Large intestine (tissue), 12 donors: ENCODE measurements at places on chromosomes 4 and X. TPM values are rescaled to one million over a fixed set of nuclear protein-coding genes. Genes with fewer than 3 reads are reported as not detected.
A peak's percentile ranks its signal among the peaks of the same experiment; 100 is the strongest.

The PPP4R3C gene
- polyA plus RNA-seq: not detected

GRCh38 chrX:30577362-30577991 lies at the start of gene TASL:
TSS of gene TASL (minus strand) at chrX:30577766. CDS start at chrX:30560355, 17,411 bp downstream.
- no peak for DNase-seq

DNA sequence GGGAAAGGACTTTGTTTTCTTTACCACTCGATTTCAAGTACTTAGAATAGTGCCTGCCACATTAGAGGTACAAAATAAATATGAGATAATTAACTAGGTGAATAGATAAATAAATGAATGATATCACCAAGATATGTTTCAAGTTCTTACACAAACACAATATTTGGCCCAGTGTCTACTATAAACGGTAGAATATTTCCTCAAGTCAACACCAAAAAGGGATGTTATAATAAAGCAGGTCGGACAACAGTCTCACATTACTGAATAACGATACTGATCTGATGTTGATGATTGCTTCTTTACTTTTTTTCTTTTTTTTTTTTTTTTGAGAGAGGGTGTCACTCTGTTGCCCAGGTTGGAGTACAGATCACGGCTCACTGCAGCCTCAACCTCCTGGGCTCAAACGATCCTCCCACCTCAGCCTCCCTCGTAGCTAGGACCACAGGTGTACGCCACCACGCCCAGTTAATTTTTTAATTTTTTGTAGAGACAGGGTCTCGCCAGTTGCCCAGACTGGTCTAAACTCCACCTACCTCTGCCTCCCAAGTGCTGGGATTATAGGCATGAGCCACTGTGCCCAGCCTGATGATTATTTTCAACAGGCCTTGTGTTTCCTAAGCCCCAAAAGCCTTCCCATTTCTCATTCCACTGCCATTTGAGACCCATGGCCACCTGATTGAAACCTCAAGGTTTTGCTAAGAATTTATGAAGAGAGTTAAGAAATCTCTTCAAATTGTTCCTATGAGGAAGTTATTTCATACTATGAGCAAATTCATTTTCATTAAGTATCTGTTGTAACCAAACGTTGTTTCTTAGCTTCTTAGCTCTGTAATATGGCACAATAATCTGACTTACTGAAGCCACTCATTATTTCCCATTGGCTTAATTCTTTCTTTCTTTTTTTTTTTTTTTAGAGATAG lies 2.3 kb downstream of the MANBA start:
- DNase-seq: no peak

DNA sequence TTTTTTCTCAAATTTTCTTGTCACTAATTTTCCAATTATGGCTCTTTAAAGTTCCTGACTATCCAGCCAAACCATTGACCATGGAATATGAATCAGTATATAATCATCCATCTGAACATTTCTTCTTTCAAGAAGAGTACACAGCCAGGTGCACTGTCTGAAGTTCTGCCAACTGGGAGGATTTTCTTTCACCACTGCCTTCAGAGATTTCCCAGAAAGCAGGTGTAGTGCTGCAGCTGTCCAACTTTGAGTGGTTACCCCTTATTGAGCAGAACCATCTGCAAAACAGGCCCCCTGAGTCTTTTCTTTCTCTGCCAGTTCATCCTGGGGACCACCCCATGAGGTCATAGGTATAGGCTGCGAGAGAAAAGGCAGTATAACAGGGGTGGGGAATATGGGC lies 1213.2 kb downstream of the RAPGEF2 start:
- no peak for DNase-seq

DNA sequence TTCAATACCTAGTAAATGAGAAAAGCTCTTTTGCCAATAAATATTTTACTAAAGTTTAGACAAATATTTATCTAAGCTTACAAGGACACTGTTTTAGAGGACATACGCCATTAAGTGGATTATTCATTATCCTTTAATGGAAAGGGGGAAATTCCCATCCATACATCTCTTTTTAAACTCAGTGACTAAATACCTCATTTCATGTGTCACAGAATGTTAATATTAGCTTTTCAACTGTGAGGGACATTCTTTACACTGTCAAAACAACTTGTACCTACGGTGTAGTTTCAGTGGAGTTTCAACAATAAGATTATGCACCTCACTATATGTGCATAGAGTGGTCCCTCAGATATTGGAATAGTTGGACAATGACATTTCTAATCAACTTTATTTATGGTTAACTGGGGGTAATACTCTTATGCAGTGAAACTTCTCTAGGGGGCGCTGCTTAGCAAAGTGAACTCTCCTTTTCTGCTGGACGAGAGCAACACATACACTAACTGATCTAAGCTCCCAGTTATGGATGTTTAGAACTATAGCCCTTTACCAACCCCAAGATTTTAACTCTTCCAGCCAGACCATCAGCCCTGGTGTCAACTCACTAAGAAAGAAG lies 9.7 kb downstream of the HS6ST2 start:
- no peak for DNase-seq

GRCh38 chrX:2846992-2847391 lies 18.3 kb downstream of the GYG2 start:
- no peak for DNase-seq

DNA sequence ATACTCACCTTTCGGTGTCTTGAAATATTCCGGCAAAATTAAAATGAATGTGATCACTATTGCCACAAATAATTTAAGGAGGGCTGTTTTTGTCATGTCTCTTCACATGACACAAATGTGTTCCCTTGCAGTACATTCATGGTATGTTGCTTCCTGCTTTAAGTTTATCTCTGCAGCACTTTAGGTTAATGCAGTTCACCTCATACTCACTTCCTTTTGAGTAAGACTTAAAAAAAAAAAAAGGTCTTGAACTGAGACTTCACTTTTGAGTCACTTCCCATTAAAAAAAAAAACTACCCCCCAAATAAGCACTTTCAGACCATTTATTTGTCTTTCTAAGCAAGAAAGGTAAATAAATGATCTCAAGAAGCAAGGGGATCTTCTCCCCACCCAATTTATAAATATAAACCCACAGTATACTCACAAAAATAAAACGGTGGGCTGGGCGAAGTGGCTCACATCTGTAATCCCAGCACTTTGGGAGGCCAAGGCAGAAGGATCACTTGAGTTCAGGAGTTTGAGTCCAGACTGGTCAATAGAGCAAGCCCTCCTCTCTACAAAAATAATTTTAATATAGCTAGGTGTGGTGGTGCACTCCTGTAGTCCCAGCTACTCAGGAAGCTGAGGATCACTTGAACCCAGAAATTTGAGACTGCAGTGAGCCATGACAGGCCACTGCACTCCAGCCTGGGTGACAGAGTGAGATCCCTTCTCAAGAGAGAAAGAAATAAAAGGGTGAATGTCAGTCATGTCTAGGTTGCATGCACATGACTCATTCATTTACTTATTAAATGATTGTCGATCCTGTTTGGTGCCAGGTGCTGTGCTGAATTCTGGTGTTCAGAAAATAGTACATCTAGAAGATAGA lies at the start of gene TMEM156:
TMEM156 (minus strand) TSS at position 192 of the 868 bp plus-strand sequence; CDS start at position 96, 96 bp downstream.
- peak; percentile 35 for DNase-seq

- DNase-seq: no peak
Measured at GRCh38 chr4:110414561-110414920, 61.4 kb upstream of the ENPEP start.

DNA sequence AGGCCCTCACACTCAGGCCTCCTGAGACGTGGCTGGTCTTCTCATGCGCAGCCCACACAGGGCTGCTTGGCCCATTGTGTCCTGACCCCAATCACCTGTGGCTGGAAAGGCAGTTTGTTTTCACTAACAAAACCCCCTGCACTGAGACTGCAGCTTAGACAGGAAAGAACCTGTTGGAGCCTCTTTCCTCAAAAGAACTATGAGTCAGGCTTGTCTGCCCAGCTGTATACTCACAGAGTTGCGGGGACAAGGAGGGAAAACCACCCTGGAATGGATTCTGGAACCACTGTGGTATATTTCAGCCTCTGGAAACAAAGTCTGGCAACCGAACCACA lies 5.2 kb upstream of the TMEM156 start:
- DNase-seq: no peak

GRCh38 chrX:152907084-152907651 lies 9.3 kb downstream of the ZNF185 start:
- peak; percentile 24 for DNase-seq

The SORBS2 gene
- 34.4 TPM for polyA plus RNA-seq

The RAB41 gene
- 0.69 TPM for polyA plus RNA-seq

The ZNF157 gene
- 0.27 TPM for polyA plus RNA-seq

DNA sequence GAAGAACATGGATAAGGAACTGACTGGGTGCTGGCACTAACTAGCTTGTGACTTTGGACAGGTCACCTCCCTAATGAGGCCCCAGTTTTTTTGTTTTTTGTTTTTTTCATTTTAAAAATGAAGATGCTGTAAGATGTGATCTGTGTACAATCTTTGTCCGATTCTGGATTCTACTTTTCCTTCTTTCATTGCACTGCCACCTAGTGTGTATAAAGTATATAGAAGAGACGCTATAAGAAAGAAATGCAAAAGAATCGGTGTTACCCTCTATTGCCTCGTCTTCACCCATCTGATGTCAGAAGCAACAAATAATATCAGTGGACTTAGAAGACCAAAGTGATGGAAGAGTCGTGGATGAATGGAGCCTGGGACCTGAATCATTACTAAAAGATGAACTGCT lies 58.6 kb upstream of the P2RY10 start:
- DNase-seq: peak; percentile 1

DNA sequence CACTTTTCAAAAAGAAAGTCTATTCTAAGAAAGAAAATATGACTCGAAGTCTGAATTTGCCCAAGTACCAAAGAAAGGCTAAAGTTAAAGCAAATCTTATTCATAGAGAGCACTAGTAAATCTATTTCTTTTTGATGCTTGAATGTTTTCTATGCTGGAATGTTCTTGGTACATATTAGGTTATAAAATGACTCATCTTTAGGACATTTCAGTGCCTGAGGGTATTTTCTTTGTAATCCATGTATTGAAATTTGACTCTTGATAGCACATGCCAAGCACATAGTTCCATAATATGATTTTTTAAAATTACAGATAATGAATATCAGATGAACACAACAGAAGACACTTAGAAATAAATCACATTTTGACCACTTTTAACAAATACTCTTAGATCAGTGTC lies 232.8 kb downstream of the TRIML1 start:
- DNase-seq: no peak

The KLF8 gene
- 4.4 TPM for polyA plus RNA-seq

GRCh38 chr4:107600983-107601382 lies 119.1 kb downstream of the PAPSS1 start:
- no peak for DNase-seq

DNA sequence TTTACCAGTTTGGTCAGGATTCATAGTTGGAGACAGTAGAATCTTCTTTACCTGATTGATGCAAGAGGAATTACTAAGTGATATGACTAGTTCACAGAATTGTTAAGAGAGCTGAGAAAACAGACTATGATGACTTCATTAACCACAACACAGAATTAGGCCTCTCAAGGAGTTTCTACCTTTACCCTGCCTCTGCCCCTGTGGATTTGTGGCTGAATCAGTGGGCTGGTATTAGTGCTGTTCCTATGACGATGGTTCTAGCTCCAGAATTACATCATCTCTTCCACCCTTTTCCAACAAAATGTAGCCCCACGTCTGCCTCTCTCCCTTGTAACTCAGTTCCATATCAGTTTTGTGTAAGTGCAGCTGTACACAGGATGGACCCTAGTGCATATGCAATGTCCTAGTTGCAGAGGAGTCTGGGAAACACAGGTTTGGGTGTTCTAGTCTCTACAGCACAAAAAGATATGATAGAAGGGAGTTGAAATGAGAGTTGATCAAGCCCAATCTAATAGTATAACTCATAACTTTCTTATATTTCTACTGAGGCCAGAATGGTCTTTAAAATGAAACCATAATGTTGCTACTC lies 99.3 kb downstream of the ANXA5 start:
- DNase-seq: no peak

The TRIM60 gene
- not detected for polyA plus RNA-seq

DNA sequence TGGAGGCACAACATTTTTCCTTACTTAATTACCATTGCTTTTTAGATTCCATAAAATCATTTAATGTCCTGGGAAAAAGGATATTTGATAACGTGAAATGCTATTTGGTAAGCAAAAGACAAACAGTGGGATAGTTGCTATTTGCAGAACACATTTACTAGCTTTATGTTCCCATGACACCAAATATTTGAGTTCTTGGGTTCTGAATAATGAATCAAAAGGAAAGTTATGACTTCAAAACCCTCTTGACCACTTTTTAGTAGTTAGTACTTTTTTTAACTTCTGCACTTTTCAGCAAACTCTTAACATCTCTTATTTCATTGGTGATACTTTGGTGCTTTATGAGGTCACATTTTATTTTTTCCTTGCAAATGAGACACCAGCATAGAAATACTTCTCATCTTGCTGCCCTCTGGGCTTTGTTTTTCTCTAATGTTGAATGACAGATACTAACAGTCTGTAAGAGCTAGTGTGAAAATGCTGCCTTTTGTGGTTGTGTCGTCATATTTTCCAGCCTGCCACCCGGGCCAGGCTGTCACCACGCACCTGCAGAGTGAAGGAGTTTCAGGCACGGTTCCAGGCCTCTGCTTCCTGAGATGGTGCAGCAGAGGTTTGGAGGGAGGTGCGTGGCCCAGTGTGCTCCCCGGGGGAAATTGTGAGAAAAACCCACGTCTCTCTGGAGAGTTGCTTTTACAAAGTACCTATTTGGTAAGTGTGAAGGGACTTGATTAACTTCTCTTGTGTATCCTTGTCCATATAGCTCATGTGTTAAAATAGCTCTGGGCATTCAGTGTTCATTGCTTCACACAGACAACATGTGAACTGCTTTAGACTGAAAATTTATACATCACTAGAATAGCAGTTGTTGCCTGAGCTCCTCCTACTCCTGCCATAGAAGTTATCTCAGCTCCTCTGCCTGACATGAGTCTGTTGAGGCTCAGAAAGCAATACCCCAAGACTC lies 34.7 kb downstream of the MSL3 start:
- no peak for DNase-seq

The BMPR1B gene
- 1.2 TPM for polyA plus RNA-seq

- DNase-seq: no peak
Measured at GRCh38 chr4:1477045-1477840, 71.0 kb upstream of the NKX1-1 start.

DNA sequence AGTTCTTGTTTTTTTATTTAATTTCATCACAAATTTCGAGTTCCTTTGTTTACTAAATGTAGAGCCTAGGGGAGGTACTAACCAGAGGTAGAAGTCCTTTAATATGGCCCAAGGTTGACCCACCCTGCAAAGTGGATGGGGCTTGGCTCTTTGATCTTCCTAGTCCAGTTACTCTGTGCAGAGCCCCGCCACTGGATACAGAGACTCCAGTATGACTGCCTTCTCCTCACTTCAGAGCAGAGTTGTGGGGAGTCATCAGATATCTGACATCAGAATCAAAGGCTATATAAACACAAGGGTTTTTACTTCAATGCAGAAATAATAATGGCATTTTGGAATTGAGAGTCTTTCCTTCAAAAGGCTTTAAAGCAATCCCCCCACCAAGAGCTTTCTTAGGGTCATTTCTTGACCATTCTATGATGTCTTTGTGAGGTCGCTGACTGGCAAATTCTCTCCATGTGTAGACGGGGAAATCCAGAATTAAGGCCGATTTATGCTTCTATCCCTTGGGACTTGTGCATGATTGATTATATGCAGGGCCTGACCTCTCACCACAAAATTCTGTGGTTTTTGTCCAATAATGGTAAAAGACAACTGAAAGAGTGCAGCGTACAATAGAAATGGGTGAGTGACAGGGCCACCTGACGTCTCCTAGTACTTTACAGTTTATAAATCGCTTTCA lies 88.3 kb upstream of the CITED1 start:
- DNase-seq: no peak

GRCh38 chr4:33959519-33959918 lies 2284.8 kb downstream of the ARAP2 start:
- DNase-seq: no peak

The PAGE2 gene
- 0.15 TPM for polyA plus RNA-seq
